ENCODE measurements at places on chromosomes 12 and 14. TPM values are rescaled to one million over a fixed set of nuclear protein-coding genes. Genes with fewer than 3 reads are reported as not detected.
A peak's percentile ranks its signal among the peaks of the same experiment; 100 is the strongest.

LDHB gene
- total RNA-seq = 907 TPM

DNA sequence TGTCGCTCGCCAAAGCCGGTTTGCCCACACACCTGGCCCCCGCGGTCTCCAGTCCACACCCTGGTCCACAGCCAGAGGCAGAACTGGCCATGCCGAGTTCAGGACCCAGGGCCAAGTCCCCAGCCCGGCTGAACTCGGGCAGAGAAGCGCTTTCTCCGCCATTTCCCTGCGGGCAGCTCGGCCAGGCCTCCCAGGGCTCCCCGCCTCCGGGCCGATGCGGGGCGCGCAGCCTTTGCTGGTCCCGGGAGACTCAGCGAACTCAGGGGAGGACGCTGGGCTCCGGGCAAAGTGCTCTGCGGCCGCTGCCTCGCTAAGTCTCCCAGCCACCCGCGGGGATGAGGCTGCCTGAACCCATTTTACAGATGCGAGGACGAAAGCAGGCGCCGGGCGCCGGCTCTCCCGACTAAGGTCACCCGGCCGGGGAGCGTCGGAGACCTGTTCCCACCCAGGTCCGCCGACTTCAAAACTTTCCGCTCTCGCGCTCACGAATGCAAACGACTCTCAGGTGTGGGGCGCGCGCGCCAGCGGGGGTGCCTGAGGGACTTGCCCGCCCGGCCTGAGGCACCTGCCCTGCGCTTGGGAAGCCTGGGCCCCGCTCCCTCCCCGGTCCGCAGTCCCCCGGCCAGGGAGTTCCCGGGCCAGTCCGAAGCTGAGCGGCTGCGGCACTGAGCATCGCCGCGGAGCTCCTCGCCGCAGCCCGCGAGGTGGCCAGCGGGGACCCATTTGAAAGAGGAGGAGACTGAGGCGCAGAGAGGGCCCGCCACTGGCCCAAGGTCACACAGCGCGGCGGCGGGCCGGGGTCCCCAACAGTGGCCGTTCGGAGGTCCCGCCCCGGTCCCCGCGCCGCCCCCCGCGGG lies 627 bp downstream of the TESC start:
- DNase-seq = peak; percentile 62

- no peak for DNase-seq
These were observed 77.3 kb downstream of the PDE3A start for GRCh38 chr12:20445687-20446086.

GRCh38 chr14:33629792-33630191 lies 321.1 kb downstream of the EGLN3 start:
- DNase-seq = no peak

SSPN gene
- total RNA-seq = not detected

DNA sequence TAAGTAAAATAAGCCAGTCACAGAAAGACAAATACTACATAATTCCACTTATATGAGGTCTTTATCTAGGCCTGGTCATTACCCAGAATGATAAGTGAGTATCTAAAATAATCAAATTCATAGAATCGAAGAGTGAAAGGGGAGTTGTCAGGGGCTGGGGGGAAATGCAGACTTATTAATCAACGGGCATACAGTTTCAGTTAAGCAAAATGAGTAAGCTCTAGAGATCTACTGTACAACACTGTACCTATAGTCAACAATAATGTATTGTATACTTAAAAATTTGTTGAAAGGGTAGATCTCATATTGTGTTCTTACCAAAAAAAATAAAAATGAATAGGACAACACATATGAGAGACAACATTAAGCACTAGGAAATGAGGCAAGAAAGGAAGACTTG lies 13.3 kb downstream of the BTBD7 start:
- no peak for DNase-seq

- no peak for DNase-seq
These were observed 13.6 kb downstream of the USP15 start for GRCh38 chr12:62273724-62274380.

DNA sequence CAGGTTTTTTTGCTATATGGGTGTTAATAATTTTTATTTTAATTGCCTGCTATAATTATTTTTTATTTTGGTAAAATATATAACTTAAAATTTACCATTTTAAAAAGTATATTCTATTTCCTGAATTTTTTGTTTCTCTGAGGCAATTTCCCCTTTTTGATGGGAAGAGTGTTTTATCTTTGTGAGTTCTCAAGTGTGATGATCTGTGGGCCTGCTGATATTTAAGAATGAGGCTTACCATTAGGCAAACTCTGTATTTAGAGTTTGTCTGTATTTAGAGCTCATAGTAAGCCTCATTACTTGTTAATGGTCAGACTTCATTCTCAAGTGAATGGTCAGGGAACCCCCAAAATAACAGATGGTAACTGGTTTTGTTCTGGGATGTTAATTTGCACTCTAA lies 48.0 kb downstream of the WNK1 start:
- DNase-seq = no peak

RABGGTA gene
- total RNA-seq = 44.6 TPM

- DNase-seq = no peak
These were observed 693.0 kb downstream of the NRXN3 start for GRCh38 chr14:78863143-78863542.

DNA sequence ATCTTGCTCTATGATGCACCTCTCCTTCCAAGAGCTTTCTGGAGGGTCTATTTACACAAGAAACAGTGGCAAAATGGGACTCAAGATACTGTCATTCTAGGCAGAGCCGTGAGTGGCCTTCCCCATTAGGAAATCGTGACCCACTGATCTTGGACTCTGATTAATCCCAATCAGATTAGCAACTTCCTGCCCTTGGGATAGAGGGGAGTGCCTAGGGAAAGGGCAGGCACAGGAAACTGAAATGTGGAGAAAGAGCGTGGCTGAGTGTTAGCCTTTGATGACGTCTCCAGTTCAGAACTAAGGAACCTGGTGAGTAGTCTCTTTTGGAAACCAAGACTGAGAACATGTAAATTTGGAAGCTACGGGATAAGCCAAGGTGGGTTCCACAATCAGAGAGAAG lies 76.1 kb downstream of the NUAK1 start:
- no peak for DNase-seq

KIF26A gene
- total RNA-seq = 1.1 TPM

GRCh38 chr12:33587784-33588712 lies 148.4 kb upstream of the SYT10 start:
- DNase-seq = no peak

TMEM132C gene
- not detected for total RNA-seq

SMIM41 gene
- total RNA-seq = not detected

ERBB3 gene
- total RNA-seq = 1.8 TPM

SLC35E3 gene
- 10.3 TPM for total RNA-seq

- peak; percentile 45 for DNase-seq
These were observed 88.2 kb downstream of the TMX1 start for GRCh38 chr14:51328064-51328771.

- DNase-seq = no peak
These were observed 68.7 kb upstream of the PTPRR start for GRCh38 chr12:70989232-70989631.

SLC4A8 gene
- 9.1 TPM for total RNA-seq

- DNase-seq = peak; percentile 91
These were observed 19.7 kb downstream of the VDR start for GRCh38 chr12:47885012-47885501.

DNA sequence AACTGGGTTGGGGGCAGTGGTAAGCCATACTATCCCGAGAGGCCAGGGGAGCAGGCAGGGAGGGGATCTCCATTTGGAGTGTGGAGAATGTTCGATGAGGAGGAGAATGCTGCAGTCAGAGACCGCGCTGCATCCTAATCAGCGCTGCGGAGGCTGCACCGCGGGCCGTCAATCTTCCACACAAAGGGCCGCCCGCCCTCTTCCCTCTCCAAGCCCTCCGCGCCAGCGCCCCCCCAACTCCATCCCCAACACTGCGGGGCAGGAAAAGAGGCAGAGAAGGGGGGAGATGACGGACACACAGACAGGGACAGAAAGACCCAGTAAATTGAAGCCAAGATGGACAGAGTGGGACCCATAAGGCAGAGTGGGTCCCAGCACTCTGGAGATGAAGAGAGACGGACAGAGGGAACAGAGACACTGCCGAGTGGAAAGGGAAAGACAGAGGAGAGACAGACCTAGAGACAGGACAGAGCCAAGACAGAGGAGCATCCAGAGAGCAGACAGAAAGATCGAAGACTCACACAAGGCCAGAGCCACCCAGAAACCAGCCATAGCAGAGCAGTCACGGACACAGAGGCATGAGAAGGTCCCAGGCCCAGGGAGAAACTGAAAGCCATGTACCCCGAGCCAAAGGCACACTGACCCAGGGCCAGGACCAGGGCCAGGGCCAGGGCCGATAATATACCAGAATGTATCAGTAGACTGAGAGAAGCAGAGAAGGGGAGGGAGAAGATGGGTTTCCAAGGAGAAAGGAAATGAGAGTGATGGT lies 3.5 kb downstream of the CISTR start:
- DNase-seq = no peak

GRCh38 chr12:44367136-44367535 lies 509.0 kb downstream of the NELL2 start:
- DNase-seq = no peak

ESRRB gene
- not detected for total RNA-seq

DNA sequence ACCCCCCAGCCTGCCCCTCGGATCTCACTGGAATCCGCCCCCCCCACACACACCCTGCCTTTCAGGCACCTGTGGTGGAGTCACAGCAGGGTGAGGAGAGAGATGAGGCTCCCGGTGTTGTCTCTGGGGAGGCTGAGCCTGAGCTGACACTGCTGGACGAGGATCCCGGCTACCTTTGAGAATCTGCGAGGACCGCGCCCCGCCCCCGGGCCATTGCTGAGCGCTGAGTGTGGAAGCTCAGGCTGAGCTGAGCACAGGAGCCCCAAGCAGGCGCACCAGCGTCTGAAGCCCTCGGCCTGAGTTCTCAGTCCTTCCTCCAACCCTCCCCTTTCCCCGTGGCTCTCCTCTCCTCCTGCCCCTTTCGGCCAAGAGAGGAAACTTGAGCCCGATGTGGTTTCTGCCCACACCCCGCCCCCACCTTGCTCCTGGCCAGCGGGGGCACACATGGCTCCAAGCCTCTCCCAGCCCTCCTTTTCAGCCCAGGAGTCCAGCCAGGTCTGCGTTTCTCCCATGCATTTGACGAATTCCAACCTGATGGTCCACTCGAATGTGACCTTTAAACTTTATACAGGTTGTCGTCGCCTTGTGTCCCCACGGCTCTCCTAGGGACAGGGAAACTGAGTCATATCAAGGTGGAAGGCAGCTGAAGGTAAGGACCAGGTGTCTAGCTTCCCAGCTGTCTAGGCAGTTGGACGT lies at the start of gene NFE2:
TSS of gene NFE2 (minus strand) at position 284 of the 696 bp plus-strand sequence. CDS start 5,767 bp downstream, outside the sequence.
- DNase-seq = no peak

- DNase-seq = no peak
These were observed 990.1 kb downstream of the TMTC2 start for GRCh38 chr12:83676781-83677295.

DNA sequence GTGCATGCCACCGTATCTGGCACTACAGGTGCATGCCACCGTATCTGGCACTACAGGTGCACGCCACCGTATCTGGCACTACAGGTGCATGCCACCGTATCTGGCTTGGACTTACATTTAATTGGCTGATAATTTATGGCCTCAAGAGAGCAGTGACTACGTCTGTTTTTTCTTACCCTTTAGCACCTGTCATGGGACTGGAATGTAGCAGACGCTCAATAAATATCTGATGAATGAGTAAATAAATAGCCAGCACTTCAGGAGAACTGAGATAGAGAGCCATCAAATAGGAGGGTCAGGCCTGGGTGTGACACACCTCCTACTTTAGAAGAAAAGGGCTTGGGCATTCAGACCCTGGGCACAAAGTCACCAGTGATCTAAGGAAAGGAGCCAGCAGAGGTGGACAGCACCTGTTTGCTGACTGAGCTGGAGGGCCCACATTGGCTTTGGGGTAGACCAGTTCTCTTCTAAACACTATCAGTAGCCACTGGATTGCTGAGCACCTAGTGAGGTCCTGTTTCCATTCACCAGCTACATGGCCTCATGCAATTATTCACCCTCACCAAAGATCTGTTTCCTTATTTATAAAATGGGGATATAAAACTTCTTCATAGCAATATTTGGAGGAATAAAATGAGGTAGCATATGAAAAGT lies 50.1 kb downstream of the RFX4 start:
- no peak for DNase-seq

- DNase-seq = no peak
These were observed 267.8 kb downstream of the KTN1 start for GRCh38 chr14:55847766-55848165.

CARMIL3 gene
- 2.9 TPM for total RNA-seq

CD69 gene
- 76.0 TPM for total RNA-seq

BRI3BP gene
- 25.8 TPM for total RNA-seq

DNA sequence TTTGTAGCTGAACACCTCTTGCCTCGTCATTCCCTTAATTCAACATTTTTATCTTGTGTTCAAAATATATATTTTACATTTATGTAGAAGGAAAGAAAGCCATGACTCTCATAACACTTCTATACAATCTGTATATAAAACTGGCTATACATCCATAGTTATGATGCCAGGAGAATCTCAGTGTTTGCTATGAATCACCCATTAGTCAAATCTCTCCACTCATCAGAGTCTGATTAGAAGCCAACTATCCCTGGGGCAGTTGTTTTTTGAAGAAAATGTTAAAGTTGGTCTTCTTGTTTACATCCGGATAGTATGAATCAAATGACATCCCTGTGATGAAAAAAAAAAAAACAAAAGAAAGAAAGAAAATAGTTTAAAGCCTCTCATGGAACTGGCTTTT lies 503.9 kb downstream of the NELL2 start:
- no peak for DNase-seq

PLEKHA5 gene
- total RNA-seq = 6.7 TPM

- no peak for DNase-seq
These were observed 10.8 kb downstream of the ZCRB1 start for GRCh38 chr12:42315108-42315507.

- no peak for DNase-seq
These were observed 180.4 kb upstream of the ATP2B1 start for GRCh38 chr12:89889062-89889461.

GRCh38 chr12:104237930-104238329 lies 22.4 kb downstream of the TXNRD1 start:
- no peak for DNase-seq

DNA sequence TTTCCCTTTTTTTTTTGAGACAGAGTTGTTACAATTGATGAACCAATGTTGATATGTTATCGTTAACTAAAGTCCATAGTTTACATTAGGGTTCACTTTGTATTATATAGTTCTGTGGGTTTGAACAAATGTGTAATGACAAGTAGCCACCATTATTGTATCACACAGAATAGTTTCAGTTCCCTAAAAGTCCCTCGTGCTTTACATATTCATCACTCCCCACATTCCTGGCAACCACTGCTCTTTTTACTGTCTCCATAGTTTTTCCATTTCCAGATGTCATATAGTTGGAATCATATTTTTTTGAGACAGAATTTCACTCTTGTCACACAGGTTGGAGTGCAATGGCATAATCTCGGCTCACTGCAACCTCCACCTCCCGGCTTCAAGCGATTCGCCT lies 12.5 kb downstream of the HSD17B6 start:
- peak; percentile 4 for DNase-seq

- DNase-seq = no peak
These were observed 1731.5 kb upstream of the FLRT2 start for GRCh38 chr14:83798421-83798820.

- DNase-seq = no peak
These were observed 42.4 kb downstream of the LRRC74A start for GRCh38 chr14:76868454-76869170.

All from activated CD8-positive, alpha-beta memory T cell treated with anti-CD3 and anti-CD28 coated beads, Interleukin-2, amount 10 ng/mL, durations not matched to agents 7 days and 5 days (primary cell).